ENCODE measurements at places on chromosomes 16 and 17.

GRCh38 chr16:3946604-3947180, 66.2 kb upstream of the CREBBP start:
- no peak for DNase-seq

- no peak for DNase-seq
Measured at GRCh38 chr17:47131761-47132160, 57.3 kb downstream of the CDC27 start.

DNA sequence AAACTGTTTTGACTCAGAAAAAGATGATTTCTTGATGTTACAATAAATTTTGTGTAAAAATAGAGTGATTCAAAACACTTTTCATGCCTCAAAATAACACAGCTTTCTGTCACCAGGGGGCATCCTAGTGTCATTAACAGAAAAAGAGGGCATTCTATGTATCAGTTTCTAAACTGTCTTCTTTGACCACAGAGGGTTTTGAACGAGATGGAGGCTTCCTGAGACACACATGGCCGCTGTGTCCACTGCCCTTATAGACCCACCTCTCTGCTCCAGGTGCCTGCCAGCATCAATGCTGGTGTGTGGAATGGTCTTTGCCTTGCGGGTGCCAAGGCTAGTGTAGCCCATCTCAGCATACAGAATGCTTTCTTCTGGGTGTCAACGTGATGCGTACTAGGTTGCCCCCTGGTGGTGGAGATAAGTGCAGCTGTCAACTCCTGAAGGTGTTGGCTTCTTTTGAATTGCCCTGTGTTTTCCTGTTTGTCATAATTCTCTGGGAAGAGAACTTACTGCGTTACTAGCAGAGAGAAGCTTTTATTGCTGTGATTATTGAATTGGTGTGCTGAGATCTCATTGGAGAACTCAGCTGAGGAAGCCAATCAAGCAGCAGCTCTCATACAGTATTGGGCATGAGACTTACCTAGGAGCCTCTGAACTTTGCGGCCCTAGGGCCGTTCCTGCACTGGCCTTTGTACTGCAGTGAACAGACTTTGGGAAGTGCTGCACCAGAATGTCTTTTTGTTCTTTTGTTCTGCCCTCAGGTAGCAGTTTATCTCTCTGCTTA, 38.6 kb downstream of the USP10 start:
- DNase-seq, result peak; percentile 52

DNA sequence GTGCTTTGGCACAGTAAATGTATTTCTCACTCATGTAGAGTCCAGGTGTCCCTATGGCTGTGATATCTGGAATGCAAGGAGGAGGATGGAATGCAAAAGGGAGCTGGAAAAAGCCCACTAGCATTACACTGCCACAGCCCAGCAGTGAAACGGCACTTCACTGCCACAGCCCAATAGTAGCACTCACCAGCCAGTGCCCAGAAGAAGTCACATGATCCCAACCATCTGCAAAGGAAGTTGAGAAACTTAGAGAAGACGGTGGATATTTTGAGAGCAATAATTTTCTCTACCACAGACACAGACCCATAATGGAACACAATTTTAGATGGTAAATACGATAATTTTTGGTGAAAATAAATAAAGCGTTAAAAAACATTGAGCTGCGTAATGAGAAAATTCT, 51.8 kb downstream of the C16orf82 start:
- no peak for DNase-seq

- DNase-seq, result no peak
Measured at GRCh38 chr16:89325861-89326471, 108.5 kb downstream of the ZNF778 start.

DNA sequence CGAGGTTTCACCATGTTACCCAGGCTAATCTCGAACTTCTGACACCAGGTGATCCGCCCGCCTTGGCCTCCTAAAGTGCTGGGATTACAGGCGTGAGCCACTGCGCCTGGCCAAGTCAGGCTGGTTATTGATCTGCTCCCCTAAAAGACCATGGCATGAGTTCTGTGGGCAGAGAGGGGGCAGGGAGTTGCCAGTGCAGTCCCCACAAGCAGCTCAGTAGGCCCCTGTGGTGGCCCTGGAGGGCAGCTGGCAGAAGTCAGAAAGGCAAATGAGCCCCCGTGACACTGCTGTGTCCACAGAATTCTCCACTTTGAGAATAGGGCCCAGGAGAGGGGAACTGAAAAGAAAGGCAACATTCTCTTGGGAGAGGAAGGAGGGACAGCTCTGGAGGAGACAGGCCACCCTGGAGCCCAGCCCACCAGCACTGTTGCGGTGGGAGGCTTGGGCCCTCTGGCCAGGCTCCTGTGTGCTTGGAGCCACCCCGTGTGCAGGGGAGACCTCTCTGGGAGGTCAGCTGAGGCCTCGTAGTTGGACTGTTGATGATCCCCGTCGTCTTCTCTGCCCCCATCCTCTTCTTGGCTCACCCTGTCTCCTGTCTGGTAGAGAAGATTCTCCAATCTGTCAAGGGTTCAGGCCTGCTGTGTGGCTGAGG, 2.1 kb upstream of the AMDHD2 start:
- DNase-seq, result no peak

- no peak for DNase-seq
Measured at GRCh38 chr16:89607453-89607852, 6.0 kb upstream of the DPEP1 start.

DNA sequence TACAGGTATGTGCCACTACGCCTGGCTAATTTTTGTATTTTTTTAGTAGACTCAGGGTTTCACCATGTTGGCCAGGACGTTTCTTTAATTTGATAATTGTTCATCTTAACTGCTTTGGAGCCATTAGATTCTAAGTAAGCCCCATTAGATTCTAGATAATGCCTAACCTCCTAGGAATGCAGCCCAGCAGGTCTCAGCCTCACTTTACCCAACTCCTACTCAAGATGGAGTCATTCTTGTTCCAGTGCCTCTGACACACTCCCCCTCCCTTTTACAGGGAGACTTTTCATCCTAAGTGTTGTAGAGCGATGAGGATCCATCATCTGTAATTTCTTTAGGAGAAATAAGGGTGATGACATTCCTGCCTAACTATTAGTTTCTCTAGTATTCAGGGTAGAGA, 23.7 kb upstream of the MILR1 start:
- DNase-seq, result no peak

Data from stimulated activated CD4-positive, alpha-beta T cell treated with anti-CD3 and anti-CD28 coated beads, TNF-alpha, amount 100 ng/mL, for 48 hours (primary cell).